ENCODE measurements at places on chromosomes 11 and 22.

GRCh38 chr11:99257131-99257530 is 236.4 kb downstream of the CNTN5 start:
- no peak for DNase-seq

- no peak for DNase-seq
These were observed 49.4 kb downstream of the PTPRJ start for GRCh38 chr11:48029681-48030290.

DNA sequence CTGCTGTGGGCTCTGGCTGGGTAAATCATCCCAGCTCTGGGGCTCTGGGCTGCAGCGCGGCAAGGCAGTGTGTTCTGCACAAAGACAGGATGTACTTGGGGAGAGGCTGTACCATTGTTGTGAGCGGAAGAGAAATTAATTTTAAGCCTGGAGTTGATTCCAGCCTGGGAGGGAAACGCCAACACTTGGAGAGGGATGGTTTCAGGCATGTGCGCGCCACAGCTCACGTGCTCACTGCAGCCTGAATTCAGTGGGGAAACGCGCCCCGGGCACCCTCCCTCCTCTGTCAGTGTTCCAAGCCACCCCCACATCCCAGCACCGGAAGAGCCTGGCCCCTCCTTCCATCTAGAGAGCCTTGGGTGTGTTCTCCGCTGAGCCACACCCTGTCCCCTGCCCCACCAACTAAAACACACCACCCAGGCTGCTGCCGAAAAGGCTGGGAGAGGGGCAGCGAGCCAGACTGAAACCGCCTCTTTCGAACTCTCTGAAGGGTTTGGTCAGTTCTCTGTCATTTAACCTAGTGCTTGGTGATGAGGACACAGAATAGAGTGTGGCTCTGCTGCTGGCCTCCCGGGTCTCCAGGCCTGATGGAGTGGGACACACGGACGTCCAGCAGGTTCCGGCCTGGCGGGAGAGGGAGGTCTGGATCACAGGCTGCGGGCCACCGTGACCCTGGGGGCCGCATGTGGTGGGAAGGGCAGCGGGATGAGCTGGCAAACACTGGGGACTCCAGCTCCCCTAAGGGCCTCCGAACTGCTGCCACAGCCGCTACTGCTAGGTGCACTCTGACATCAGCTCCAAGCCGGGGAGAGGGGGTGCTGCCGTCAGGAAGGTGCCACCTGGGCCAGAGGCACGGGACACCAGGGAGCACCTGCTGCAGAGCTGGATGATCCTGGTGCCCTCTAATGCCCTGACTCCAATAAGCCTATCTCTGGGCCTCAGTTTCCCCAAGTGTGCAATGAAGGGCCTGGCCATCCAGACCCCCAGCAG is 230.8 kb downstream of the CTTN start:
- DNase-seq: no peak

DNA sequence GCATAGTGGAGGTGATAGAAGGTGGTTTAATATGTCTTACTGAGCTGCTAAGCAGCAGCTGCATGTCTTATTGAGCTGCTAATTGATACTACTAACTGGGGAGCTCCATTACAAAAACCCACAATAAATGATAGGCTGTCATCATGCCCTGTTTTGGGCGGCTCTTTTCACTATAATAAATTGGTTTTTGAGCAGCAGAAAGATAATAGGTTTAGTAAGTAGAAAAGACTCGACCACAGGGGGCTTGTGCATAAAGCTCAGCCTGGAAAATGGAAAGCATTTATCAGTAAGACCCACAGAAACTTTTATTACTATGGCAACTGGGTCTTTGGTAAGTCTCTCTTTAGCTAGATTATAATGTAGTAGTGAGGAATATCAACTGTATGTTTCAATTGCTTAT is 117.6 kb downstream of the LDLRAD3 start:
- DNase-seq: peak; percentile 56

DNA sequence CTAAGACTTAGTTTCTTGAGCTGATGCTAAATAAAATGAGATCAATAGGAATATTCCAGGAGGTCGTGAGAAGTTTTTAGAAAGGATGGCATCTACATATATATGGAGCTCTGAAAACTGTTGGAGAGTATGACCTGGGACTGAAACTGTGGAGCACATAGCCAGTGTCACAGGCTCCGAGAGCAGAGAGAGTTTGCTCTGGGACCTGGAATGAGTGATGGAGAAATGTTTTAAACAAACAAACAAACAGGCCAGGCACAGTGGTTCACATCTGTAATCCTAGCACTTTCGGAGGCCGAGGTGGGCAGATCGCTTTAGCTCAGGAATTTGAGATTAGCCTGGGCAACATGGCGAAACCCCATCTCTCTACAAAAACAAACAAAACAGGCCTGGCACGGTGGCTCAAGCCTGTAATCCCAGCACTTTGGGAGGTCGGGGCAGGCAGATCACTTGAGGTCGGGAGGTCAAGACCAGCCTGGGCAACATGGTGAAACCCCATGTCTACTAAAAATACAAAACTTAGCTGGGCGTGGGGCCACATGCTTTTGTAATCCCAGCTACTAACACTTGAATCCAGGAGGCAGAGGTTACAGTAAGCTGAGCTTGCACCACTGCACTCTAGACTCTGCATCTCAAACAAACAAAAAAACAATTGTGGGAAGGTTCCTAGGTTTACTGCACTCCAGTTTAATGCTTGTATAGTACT is 67.1 kb downstream of the SLC35F2 start:
- no peak for DNase-seq
